ENCODE measurements at places on chromosomes 12 and 14. TPM values are rescaled to one million over a fixed set of nuclear protein-coding genes. Genes with fewer than 3 reads are reported as not detected.

- DNase-seq = no peak
- no peaks in the 10 kb centered on the region for H3K27me3 ChIP-seq
- no peaks in the 10 kb centered on the region for H3K4me1 ChIP-seq
- no peak overlapping the region for H3K27ac ChIP-seq
- H3K36me3 ChIP-seq = peaks cover 90% of the 10 kb centered on the region
- no peak overlapping the region for H3K4me3 ChIP-seq
Observed at GRCh38 chr12:133106253-133106652, 23.8 kb downstream of the ZNF891 start.

Gene ALG10
- total RNA-seq = 19.4 TPM

Gene COQ10A
- 7.0 TPM for total RNA-seq

DNA sequence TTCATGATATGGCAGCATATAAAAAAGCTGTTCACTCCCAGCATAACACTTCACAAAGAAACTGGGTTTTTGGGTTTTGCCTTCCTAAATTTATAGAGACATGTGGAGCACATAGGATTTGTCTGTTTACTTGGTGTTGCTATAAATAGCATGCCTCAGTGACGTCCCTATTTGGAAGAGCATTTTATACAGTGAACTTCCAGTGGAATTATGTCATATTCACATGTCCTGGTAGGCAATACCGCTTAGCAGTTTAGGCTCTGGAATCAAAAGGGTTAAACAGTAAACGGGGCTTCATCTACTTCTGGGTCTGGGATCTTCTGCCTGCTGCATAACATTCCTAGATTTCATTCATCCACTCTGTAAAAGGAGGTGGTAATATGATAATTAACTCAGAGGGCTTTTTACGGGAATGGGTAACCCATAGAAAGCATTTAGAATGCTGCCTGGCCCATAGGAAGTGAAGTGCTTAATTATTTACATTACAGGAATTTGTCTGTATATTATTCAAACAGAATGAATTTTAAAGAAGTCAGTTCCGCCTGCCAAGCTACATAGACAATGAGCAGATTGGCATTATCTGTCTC lies 396.1 kb downstream of the TMTC2 start:
- peaks cover 2% of the 10 kb centered on the region for H3K36me3 ChIP-seq
- H3K4me1 ChIP-seq = no peaks in the 10 kb centered on the region
- H3K27me3 ChIP-seq = no peaks in the 10 kb centered on the region
- no peak for DNase-seq

DNA sequence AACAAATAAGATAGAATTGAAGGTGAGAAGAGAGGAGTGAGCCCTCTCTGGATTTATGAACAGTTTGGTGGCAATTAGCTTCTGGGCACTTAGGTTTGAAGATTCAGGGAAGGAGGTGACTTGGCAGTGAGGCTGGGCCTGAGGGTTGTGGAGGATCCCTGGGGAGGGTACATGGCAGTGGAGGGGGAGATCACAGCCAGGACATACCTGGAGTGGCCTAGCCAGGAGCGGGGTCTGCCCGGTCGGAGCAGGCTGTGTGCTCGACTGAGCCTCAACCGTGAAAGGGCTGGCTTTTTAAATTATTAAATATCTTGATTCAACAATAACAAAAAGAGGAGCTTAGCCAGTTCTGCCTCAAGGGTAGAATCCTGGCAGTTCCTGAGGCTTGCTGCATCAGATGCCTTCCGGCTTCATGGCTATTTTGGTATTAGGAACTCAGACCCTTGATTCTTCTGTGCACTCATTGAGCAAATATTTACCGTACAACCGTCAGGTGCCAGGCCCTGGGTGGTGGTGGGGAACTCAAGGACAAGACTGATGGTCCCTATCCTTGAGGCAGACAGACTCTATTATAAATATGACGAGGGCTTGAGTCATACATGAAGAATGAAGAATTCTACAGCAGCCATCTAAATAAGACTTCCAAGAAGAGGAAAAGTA lies 73.4 kb downstream of the SPTB start:
- H3K27ac ChIP-seq = no peak overlapping the region
- H3K27me3 ChIP-seq = peaks cover 1% of the 10 kb centered on the region
- no peak overlapping the region for H3K4me3 ChIP-seq
- DNase-seq = no peak
- H3K36me3 ChIP-seq = no peaks in the 10 kb centered on the region

- no peaks in the 10 kb centered on the region for H3K4me1 ChIP-seq
- no peak overlapping the region for H3K4me3 ChIP-seq
Observed at GRCh38 chr14:78950649-78951048, 780.5 kb downstream of the NRXN3 start.

DNA sequence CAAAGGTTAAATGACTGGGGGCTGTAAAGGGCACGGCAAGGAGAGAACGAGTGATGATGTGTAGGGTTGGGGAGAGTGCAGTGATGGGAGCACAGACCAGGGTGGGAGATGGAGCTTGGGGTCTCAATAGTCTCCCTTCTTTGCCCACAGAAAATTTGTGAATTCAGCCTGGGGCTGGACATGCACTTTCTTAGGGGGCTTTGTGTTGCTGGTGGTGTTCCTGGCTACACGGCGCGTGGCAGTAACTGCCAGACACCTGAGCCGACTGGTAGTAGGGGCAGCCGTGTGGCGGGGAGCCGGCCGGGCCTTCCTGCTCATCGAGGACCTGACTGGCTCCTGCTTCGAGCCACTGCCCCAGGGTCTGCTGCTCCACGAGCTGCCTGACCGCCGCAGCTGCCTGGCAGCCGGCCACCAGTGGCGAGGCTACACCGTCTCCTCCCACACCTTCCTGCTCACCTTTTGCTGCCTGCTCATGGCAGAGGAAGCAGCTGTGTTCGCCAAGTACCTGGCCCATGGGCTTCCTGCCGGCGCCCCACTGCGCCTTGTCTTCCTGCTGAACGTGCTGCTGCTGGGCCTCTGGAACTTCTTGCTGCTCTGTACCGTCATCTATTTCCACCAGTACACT lies 1.7 kb downstream of the FITM1 start:
- DNase-seq = peak; percentile 47
- peak overlapping the region; percentile 72 for H3K27ac ChIP-seq
- H3K4me1 ChIP-seq = peaks cover 29% of the 10 kb centered on the region

DNA sequence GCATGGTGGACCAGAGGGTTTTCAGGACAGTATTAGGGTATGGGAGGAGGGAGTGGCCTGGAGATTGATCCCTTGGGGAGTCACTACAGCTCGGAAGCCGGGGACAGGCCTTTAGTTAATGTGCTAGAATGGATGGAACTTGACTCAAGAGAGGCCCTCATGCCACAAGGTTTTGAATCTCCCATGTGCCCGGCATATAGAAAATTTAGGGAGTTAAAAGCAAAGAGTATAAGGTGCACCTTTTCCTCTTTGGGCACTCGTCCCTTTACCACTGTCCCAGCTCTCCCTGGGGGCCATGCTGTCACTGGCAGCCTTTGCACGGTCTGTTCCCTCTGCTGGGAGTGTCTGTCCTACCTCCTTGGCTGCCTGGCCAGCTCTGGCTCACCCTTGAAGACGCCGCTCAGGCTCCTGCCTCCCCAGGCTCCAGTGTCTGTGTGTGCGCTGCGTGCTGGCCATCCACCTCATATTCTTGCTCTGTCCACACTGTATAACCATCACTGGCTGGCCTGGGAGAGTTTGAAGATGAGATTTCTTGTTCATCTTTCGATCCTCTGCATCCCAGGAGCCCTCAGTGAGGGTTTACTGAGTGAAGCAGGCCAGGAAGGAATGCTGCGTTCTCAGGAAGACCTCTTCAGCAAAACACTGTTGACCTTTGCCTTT lies 161.3 kb downstream of the ZFP36L1 start:
- H3K36me3 ChIP-seq = no peaks in the 10 kb centered on the region
- no peak overlapping the region for H3K4me3 ChIP-seq
- DNase-seq = no peak
- no peaks in the 10 kb centered on the region for H3K27me3 ChIP-seq
- peaks cover 14% of the 10 kb centered on the region for H3K4me1 ChIP-seq

DNA sequence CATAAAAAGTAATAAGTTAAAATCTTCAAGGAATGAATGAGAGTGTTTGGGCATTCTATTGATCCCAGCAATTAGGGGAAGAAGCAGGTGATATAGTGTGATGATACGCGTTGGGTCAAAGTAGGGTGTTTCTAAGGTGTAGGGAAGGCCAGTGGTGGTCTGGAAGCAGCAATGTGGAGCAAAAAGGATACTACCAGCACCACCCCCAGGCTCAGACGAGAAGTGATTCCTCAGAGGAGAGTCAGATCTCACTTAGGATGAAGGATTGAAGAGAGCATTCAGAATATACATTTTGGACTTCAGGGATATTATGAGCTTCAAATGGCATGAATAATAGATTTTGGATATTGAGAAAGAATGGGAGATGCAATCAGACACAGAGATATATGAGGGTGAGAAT lies 497.6 kb downstream of the RMST start:
- no peak overlapping the region for H3K4me3 ChIP-seq
- DNase-seq = no peak
- H3K27ac ChIP-seq = no peak overlapping the region
- H3K27me3 ChIP-seq = no peaks in the 10 kb centered on the region
- H3K4me1 ChIP-seq = no peaks in the 10 kb centered on the region

DNA sequence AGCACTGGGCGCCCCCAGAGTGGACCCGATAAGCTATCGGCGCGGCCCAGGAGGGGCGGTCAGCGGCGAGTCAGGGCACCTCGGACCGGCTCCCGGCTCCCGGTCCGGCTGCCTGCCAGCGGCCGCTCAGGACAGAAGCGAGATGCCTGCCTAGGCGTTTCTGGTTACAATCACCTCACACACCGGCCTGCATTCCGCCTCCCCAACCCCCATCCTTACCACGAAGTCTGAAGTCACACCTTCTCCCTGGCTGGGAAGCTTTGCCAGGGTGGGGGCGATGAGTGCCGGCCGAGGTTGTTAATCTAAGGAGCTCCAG lies 42.6 kb upstream of the TBX5 start:
- no peak overlapping the region for H3K4me3 ChIP-seq
- no peak for DNase-seq
- no peaks in the 10 kb centered on the region for H3K4me1 ChIP-seq
- H3K27me3 ChIP-seq = peaks cover 59% of the 10 kb centered on the region
- no peak overlapping the region for H3K27ac ChIP-seq

- no peak overlapping the region for H3K4me3 ChIP-seq
- peaks cover 24% of the 10 kb centered on the region for H3K4me1 ChIP-seq
- no peaks in the 10 kb centered on the region for H3K36me3 ChIP-seq
- no peaks in the 10 kb centered on the region for H3K27me3 ChIP-seq
- H3K27ac ChIP-seq = no peak overlapping the region
- DNase-seq = no peak
Observed at GRCh38 chr14:62079038-62079437, 316.8 kb downstream of the SNAPC1 start.

Gene CLEC4D
- total RNA-seq = not detected

- DNase-seq = peak; percentile 88
- H3K27ac ChIP-seq = peak within 1 kb of the TSS; percentile 99
- peaks cover 44% of the 10 kb centered on the region for H3K36me3 ChIP-seq
- H3K4me1 ChIP-seq = peaks cover 31% of the 10 kb centered on the region
- H3K4me3 ChIP-seq = peak within 1 kb of the TSS; percentile 97
- no peaks in the 10 kb centered on the region for H3K27me3 ChIP-seq
Observed at GRCh38 chr12:4273652-4274395, at the start of gene CCND2. TSS of gene CCND2 (plus strand) at chr12:4273762. CDS start at chr12:4274041, 279 bp downstream.

- no peaks in the 10 kb centered on the region for H3K36me3 ChIP-seq
- H3K4me3 ChIP-seq = no peak overlapping the region
- no peak for DNase-seq
- H3K27me3 ChIP-seq = no peaks in the 10 kb centered on the region
- peaks cover 4% of the 10 kb centered on the region for H3K4me1 ChIP-seq
Observed at GRCh38 chr14:100474196-100474595, 113.0 kb downstream of the BEGAIN start.

Gene INF2
- 71.5 TPM for total RNA-seq

DNA sequence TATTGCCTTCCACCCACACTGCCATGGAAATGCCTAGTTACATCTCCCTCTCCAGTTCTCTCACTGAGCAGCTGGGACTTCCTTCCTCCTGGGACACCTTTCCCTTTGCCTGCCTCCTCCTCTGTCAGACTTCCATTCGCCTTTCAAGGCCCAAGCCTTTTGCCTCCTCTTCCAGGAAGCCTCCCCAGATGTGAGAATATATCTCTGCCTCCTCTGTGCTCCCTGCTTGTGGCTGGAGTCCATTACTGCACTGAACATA lies 3.1 kb downstream of the IFI27L2 start:
- peaks cover 2% of the 10 kb centered on the region for H3K36me3 ChIP-seq
- DNase-seq = no peak
- H3K4me1 ChIP-seq = peaks cover 12% of the 10 kb centered on the region
- H3K4me3 ChIP-seq = no peak overlapping the region

Gene RDH16
- total RNA-seq = 0.46 TPM

Measured in activated CD4-positive, alpha-beta memory T cell treated with anti-CD3 and anti-CD28 coated beads for 36 hours (primary cell).